ENCODE measurements at places on chromosomes 2 and 18. TPM values are rescaled to one million over a fixed set of nuclear protein-coding genes. Genes with fewer than 3 reads are reported as not detected.

The MAL gene
- 174 TPM for total RNA-seq

The NEU4 gene
- total RNA-seq, result not detected

DNA sequence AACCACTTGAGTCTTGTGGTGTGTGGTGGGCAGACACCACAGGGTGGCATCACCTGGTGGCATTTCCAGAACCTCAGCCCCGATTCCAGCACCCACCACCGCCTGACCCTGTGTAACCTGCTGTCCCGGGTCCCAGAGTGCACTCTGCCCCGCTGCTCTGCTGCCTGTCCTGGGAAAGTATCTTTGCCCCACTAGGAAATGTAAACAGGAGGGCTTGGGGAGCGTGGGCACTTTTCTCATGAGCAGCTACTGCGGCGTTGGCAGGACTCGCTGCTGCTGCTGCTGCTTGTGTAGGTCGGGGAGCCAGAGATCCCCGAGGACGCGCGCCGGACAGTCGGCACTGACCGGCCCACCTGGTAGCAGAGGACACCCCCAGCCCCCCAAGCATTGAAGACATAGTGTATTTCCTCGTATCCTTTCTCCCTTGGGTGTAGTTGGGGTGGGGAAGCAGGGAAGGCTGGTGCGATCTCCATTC is 13.4 kb downstream of the DTYMK start:
- no peaks in the 10 kb centered on the region for H3K27me3 ChIP-seq
- no peak overlapping the region for H3K4me3 ChIP-seq
- H3K27ac ChIP-seq, result no peak overlapping the region
- DNase-seq, result no peak

GRCh38 chr2:53987336-53987921 is 16.6 kb upstream of the PSME4 start:
- H3K4me1 ChIP-seq, result peaks cover 12% of the 10 kb centered on the region
- DNase-seq, result no peak
- H3K27ac ChIP-seq, result no peak overlapping the region
- peaks cover 18% of the 10 kb centered on the region for H3K36me3 ChIP-seq
- no peak overlapping the region for H3K4me3 ChIP-seq

GRCh38 chr18:24609254-24609653 is 148.8 kb downstream of the HRH4 start:
- H3K27ac ChIP-seq, result no peak overlapping the region
- H3K4me1 ChIP-seq, result no peaks in the 10 kb centered on the region
- H3K4me3 ChIP-seq, result no peak overlapping the region
- H3K27me3 ChIP-seq, result peaks cover 4% of the 10 kb centered on the region
- no peak for DNase-seq

The GCG gene
- total RNA-seq, result not detected

DNA sequence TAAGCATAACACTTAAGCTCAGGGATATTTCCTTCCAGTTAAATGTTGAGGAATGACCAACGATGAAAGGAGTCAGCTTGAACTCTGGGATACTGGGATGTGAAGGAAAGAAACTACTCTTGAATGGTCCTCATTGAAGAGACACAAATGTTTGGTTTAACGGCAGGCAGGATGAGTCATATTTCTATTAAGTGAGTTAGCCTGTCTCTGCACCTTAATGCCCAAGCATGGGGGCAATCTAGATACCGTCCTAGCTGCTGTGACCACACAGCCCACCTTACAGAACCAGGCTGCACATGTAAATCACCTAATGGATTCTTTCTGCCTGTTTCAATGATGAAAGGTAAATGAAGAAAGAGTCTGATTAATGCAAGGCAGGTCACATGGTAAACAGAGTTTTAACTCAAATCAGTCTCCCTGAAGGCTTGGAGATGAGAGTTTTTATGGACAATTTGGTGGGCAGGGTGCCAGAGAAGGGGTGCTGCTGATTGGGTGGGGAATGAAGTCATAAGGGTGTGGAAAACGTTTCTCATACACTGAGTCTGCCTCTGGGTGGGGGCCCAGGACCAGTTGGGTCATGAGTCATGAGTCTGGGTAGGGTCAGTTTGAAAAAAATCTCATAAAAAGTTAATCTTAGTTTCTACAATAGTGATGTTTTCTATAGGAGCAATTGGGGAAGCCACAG is 144.6 kb upstream of the MMADHC start:
- H3K27ac ChIP-seq, result no peak overlapping the region
- H3K27me3 ChIP-seq, result no peaks in the 10 kb centered on the region
- no peak for DNase-seq
- no peaks in the 10 kb centered on the region for H3K4me1 ChIP-seq
- no peak overlapping the region for H3K4me3 ChIP-seq

DNA sequence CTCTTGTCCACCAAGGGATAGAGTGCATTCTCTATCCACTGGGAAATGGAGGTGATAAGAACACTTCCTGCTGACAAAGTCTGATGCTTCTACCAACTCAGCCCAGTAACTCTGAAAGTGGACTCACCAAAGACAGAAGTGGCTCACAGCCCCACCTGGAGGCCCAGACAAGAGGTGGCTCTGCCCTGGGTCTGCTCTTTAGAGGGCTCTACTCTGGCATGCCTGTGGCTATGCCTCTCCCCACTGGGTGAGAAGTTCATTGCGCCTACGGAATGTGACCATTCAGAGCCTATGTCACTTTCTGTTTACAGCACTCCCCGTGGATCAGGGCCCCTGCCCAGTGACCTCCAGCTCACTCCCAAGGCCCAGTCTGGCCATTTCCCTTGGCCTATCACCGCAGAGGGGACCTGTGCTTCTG is 13.5 kb upstream of the XDH start:
- H3K36me3 ChIP-seq, result no peaks in the 10 kb centered on the region
- no peak overlapping the region for H3K27ac ChIP-seq
- no peak for DNase-seq
- H3K4me1 ChIP-seq, result peaks cover 5% of the 10 kb centered on the region
